Kidney tubule cell (primary cell): ENCODE measurements at places on chromosomes 12 and 14.

DNA sequence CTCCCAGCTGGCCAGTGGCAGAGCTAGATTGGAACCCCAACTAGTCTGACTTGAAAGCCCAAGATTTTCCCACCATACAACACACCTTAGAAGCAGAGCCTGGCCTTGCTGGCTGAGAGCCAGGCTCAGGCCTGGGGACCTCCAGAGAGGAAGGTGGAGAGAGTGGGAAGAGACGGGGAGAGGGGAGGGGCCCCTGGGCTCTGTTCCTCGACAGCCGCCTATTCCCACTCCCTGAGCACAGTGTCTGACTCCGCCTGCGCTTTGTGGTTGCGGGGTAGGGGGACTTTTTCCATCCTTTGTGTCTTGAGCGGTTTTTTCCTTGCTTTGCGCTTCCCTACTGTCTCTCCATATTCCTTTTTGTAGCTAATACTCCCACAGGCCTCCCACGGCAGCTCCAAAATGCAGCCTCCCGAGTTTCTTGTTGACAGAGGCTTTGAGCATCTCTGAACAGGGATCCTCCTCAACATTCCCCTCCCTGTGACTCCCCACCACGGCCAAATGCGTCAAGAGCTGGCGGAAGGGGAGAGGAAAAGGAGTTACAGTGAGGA, 4.0 kb upstream of the KCNH3 start:
- no peak for DNase-seq

DNA sequence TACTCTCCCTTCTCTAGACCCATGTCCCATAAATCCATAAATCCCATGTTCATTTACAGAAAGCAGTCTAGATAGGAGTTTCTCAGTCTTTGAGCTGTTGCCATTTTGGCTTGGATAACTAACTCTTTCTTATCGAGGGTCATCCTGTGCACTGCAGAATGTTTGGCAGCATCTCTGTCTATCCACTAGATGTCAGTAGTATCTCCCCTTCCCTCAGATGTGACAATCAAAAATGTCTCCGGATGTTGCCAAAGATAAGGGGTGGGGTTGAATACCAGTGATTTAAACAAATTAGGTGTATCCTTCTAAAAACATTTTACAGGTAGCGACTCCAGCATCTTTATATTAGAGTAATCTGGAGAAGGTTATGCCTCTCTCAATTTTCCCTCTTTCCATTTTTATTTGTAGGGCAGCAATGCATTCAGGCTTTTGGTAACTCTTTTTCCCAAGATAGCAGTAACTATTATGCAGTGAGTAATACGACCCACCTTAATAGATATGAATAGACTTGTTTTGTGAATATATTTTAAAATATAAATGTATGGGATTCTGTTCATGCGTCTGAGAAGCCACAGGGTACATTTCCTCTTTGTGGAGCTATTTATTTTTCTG, 100.7 kb downstream of the LRRK2 start:
- peak; percentile 32 for DNase-seq

DNA sequence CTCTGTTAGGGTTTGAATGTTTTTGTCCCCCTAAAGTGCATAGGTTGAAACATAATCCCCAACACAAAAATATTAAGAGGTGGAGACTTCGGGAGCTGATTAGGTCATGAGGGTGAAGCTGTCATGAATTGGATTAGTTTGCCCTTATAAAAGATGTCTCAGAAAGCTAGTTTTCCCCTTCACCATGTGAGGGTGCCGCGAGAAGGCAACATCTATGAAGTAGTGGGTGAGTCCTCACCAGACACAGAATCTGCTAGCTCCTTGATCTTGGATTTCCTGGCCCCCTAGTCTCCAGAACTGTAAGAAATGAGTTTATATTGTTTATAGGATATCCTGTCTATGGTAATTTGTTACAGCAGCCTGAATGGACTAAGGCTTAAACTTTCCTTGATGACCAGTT, 301.5 kb upstream of the ATP2B1 start:
- no peak for DNase-seq

- DNase-seq, result no peak
Observed at GRCh38 chr14:93945070-93945399, 17.9 kb downstream of the FAM181A start.

DNA sequence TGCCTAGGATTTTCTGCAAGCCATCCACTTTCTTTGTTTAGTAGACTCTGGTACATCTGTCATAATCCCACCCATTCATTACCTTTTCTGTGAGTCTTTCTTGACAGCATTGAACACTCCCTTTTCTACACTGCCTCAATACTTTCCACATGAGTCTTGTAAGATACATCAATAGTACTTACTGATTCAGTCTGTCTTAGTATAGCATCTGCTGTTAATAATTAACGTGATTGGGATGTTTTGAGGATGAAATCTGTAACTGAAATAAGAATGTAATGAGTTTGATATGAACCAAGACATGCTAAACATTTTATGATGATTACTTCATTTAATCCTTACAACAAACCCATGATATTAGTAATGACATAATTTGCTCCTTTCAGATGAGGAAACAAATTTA, 196.2 kb upstream of the FOXG1 start:
- DNase-seq, result peak; percentile 9

DNA sequence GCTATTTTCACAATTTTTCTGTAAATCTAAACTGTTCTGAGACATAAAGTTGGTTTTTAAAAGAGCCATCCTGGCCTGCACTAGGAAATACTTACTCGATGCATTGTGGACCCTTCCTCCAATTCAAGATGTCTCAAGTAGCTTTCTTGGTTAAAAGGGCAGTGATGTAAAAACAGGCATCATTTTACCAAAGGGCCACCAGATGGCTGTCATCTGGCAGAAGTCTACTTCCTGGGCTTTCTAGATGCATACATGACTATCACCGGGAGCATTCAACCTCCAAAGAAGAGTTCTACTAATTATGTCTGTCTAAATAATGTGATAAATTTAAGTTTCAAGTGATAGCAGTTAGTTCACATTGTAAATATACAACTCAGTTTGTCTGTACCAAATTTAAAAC, 96.8 kb upstream of the FRMD6 start:
- DNase-seq, result peak; percentile 68

- peak; percentile 69 for DNase-seq
Observed at GRCh38 chr14:74302152-74302628, 544 bp downstream of the ABCD4 start.

DNA sequence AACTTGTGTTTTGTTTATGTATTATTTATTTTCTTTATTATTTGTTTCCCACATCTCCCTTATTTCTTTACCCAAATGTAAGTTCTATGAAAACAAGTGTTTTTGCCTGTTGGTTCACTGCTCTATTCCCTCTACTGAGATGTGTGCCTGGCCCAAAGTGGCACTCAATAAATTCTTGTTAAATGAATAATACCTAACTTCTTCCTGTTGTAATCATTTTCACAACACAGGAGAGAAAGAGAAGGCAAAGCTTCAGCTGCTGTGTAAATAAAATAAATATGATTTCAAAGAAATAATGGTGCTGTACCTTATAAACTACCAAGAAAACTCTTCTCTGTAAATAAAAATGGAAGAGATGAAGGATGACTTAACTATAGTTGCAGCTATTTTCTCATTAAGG, 116.2 kb downstream of the TRHDE start:
- DNase-seq, result peak; percentile 44
